Activated CD4-positive, alpha-beta T cell treated with anti-CD3 and anti-CD28 coated beads for 36 hours (primary cell): ENCODE measurements at places on chromosomes 7 and 10. TPM values are rescaled to one million over a fixed set of nuclear protein-coding genes. Genes with fewer than 3 reads are reported as not detected.

NPC1L1 gene
- total RNA-seq: not detected

FAM241B gene
- total RNA-seq: 9.6 TPM

PRKAG2 gene
- total RNA-seq: 21.5 TPM

COL28A1 gene
- total RNA-seq: not detected

PAPOLB gene
- not detected for total RNA-seq

DNA sequence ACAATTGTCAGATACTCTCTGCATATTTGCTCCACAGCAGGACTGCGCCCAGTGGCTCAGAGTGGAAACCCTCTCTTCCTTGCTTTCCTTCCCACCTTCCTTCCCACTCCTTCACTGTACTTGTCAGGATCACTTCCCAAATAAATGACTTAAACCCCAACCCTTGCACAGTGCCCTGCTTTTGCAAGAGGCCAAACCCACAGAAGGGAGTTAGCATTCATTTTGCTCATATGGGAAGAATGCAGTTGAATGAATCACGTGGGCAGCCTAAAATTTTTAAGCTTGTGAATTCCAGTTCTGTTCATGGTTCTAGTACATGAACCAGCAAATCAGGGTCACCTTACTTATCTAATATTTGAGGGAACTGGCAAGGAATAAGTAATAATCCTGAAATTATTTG, 47.7 kb upstream of the SFMBT2 start:
- DNase-seq: no peak

DNA sequence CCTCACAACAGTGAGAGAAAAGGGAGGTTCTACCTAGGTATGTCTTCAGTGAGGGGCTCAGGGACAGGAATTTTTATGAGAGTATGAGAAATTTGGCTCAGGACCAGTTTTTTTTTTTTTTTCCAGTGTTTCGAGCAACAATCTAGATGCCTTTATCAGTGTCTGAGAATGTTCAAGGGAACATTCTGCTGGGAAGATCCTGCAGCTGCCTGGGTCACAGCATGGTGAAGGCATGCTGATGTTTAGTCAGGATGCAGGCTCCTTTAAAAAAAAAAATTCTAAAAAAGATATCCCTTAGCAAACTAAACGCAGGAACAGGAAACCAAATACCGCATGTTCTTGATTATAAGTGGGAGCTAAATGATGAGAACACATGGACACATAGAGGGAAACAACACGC, 31.0 kb downstream of the SBDS start:
- DNase-seq: no peak

DNA sequence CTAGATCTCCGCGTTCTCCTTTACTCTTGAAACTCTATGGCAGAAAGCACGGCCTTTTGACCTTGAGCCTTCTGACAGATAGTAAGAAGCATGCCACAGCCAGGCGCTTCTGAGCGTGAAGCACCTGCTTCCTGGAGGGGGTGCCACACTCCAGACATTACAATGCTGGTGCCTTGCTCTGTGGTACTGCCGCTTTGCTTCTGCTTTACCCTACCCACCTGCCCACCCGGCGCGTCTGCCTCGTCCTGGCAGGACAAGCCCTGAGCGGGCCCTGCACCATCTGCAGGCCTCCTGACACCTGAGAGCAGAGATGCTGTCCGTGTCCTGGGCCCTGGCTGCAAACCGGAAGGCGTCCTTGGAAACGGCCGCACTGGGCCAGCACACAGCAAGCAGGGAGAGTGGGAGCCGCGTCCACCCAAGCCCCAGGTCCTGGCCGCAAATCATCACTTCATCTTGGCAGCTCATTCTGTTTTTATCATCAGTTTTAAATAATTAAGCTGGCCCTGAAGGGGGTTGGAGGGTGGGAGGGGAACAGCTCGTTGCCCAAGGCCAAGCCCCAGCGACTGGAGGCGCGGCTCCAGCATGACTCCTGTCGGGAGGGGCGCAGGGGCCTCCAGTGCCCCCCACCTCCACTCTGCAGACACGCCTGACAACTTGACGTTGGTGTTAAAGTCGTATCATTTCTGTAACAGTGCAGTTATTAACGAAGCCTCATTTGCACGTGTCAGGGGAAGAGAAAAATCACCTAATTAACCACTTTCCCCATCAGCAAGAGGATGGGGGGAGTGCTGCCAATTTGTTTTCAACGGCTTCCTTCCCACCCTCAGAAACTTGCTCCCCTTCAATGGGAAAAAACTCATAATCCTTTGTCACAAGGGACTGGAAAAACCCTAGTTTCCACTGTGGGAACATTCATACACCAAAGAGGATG, 132.2 kb downstream of the MAD1L1 start:
- peak; percentile 72 for DNase-seq

GRCh38 chr7:111727905-111728634, 165.8 kb upstream of the IMMP2L start:
- peak; percentile 36 for DNase-seq

DNA sequence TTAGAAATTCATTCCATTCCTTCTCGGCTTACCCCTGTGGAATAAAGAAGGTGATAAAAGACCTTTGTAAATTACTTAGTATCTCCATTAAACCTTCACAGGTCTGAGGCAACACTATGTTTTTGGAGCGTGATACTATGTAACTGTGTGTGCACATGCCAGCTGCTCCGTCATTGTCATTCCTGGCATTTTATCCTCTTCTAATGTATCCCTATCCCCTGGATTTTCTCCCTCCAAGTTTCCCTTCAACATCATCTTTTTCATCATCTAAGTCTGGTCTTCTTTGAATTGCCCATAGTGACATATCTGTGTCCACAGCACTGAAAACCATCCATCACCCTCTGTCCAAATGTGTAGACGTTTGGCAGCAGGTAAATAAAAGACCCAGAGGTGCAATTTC, 125.7 kb downstream of the TEX36 start:
- DNase-seq: no peak

DNA sequence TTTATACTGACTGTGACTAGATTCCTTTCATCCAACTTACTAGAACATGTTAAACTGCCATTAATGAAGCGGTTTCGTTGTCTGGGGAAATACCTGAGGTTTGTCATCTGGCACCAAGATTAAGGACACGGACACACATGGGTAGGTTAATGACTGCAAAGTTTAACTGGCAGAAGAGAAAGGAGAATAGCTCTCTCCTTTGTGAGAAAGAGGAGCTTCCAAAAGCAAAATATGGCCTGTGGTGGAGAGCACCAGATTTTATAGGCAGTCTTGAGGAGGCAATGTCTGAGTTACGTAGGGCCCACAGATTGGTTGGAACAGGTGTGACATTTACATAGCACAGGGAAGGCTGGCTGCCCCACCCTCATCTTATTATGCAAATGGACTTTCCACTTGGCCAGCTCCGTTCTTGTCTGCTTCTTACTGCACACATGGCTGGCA, 1193.0 kb upstream of the CELF2 start:
- no peak for DNase-seq

DNA sequence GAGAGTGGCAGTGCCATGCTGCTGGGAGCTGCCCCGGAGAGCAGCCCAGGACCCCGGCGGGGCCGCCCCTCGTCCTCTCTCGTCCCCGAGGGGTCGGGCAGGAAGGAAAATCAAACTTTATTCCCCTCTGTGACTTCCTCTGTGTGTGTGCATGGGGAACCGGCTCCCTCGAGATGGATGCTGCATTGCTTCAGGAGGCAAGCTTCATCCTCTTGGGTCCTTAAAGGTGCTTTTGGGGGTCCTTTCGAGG, 726 bp downstream of the MCU start:
- no peak for DNase-seq

DNA sequence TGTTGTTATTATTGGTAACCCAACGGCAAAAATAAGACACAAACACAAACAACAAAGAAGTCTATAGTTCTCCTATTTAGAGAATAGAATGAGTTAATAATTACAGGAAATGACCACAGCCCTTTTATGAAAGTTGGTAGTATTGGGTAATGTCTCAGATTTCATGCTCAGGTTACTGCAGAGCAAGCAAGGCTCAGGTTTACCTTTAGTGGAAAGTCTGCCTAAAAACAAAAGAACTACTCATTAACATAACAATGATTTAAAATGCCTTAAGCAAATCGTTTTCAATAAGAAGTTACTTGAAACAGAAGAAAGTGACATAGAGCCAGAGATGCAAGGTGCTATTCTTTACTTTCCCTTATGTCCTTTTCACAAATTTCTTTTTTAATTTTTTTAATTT, 441.2 kb downstream of the PLXDC2 start:
- DNase-seq: no peak

DNA sequence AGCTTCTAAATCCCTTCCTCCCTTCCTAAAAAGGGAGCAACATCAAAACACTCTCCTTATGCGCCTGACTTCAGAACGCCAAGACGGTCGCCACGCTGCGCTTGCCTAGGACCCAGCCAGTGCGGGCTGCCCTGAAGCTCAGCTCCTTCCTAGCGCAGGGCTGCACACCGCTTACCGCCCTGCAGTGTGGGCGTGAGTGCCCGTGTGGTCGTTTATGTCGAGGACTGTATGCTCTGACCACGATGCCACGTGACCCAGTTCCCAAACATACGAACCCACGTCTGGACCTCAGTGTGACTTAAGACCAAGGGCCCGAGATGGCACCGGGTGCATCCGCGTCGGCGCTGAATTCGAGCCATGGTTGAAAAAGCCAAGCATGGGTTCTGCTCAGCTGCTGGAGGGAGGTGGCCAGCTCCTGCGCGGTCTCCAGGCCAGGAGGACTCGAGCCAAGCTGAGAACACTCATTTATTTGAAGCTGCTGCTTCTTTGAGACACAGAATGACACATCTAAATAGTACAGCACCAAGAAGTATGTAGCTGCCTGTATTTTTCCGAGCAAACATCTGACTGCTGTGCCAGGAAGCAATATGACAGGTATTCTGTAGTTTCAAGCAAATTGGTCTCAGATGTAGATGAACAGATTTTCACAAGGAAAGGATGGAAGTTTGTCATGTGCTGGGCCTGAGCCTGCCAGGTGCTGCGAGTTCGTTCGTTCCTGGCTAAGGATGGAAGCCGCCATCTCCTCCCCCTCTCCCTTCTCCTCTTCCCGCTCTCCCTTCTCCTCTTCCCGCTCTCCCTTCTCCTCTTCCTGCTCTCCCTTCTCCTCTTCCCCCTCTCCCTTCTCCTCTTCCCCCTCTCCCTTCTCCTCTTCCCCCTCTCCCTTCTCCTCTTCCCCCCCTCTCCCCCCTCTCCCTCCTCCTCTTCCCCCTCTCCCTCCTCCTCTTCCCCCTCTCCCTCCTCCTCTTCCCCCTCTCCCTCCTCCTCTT, 184.7 kb downstream of the EBF3 start:
- DNase-seq: no peak

DNA sequence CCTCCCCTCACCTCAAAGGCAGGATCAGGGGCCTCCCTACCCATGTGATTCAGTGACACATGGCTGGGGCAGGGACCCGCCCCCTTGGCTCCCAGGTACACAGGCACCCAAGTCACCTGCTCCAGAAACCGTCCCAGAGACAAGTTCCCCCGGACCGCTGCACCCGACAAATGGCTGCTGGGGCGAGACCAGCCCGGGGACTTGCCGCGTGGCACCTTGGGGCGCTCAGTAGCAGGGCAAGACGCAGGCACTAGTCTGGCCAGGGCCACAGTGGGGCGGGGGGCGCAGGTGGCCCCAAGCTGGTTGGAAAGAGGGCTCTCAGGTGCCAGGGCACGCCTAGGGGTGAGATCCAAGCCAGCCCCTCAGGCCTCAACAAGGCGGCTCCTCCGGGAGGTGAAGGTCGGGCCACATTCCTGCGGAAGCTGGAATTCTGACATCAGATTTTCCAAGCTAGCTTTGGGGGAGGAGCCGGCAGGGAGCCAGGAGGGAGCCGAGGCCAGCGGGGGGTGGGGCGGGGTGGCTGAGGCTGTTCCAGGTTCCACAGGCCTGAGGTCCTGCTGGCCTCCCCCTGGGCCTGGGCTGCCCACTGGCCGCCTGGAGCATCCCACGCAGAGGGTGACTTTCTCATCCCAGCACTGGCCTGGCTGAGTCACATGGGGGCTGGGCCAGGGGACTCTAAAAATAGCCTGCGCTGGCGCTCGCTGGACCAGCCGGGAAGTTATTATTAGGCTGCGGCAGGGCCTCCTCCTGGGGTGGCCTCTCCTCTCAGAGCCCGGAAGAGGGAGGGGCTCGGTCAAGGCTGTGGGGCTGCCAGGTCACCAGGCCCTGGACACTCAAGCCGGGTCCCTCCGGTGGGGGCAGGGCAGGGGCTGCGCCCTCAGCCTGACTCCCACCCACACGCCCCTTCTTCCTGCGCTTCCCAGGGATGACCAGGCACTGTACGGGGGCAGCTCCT, 20.5 kb upstream of the INPP5A start:
- peak; percentile 2 for DNase-seq

DNA sequence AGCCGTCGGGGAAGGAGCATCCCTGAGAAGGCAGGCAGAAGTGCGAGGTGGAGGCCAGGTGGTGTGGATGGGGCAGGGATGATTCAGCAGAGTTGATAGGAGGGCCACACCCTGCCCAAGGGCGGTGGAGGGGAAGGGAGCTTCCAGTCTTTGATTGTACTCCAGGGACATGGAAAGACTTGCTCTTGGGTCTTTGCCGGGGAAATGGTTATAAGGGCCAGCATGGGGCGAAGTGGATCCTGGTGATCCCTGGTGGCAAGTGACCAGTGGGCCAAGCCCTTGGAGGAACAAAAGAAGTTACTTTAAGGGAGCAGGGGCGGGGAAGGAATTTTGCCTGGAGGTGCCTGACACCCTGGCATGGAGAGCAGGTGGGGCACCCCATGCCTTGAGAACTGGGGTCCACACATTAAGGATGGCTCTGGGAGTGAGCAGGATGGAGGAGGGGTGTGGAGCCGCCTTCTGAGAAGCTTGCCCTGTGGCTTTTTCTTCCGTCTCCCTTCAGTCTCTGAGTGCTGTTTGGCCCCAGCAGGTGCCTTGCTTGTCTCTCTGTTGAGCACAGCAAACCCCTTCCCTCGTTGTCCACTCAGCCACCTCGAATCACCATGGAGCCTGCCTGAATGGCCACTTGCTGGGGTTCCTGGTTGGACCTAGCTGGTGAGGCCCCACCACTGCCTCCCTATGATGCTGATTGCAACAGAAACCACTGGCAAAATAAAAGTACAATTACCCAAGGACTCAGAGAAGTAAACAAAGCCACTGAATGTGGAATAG, 83.9 kb downstream of the RAMP3 start:
- DNase-seq: no peak

GRCh38 chr10:127899766-127900387, 7.0 kb upstream of the PTPRE start:
- no peak for DNase-seq

DNA sequence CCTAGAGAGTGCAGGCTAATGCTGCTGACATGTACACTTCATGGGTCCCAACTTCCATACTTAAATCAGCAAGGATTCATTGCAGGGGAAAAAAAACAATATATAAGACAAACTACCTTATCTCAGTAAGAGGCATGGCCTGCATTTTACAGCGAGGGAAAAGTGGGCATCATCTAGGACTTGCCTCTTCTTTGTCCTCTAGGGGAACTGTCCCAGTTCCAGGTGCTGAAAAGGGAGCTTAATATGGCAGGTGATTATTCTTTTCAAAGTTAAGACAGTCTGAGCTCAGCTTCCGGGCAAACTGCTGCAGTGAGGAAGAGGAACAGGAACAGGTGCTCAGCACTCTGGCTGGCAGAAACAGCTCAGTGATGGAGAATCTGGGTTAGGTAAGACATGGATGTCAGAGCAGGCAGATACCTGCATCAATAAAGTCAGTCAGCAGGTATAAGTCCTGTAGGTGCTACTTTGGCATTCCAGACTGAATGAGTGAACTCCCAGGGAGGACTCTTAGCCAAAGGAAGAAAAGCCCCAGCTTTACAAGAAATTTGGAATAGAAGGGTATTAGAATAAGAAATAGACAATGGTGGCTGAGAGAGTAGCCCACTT, 147.2 kb downstream of the TMEM178B start:
- no peak for DNase-seq
